ENCODE measurements at places on chromosomes 1 and 21. TPM values are rescaled to one million over a fixed set of nuclear protein-coding genes. Genes with fewer than 3 reads are reported as not detected.
A peak's percentile ranks its signal among the peaks of the same experiment; 100 is the strongest.

The DNAH14 gene
- total RNA-seq, result 14.9 TPM

The GRIK3 gene
- total RNA-seq, result not detected

The ZFP69 gene
- total RNA-seq, result 2.8 TPM

DNA sequence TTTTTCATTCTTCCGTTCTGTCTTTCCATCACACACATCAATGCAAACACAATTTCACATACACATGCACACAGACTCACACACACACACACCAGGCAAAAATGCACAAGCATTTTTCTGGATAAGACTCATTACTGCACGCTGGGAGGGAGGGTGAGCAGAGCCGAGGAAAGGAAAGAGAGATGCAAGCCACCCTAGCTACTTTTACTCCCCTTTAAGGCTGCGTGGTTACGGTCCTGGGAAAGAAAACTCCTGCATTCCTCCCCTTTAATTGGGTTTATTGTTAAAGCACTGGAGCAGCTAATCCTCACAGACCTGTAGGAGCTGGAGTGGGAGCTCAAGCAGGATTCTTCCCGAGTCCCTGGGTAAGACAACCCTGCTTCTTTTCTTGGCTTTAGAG, at the start of gene CAMK1G:
CAMK1G (plus strand) TSS at position 307 of the 400 bp plus-strand sequence. CDS start 11,270 bp downstream, outside the sequence.
- DNase-seq, result no peak

DNA sequence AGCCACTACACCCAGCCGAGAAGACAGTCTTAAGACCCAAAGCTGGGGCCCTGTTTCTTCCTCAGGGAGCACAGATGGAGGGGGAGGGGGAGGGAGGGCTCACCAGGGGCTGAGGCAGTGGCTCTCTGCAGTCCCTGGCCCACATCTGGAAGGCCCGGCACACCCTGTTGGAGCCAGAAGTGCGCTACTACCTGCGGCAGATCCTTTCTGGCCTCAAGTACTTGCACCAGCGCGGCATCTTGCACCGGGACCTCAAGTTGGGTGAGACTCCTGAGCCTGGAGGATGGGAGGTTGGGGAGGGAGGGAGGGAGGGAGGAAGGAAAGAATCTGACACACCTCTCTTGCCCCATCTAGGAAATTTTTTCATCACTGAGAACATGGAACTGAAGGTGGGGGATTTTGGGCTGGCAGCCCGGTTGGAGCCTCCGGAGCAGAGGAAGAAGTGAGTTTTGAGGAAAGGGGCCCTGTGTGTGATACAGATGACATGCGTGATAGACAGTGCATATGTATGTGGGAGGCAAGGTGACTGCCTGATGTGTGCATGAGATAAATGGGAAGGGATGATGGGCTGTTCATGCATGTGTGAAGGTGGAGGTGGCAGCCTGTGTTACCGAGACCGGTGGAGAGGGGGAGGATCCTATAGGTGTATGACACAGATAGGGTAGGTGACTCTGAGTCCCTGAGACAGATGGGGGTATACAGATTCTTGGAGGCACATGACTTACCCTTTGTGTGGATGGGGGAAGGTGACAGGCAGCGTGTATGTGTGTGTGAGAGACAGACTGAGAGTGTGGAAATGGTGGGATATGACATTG, 1.5 kb downstream of the PLK3 start:
- peak; percentile 67 for DNase-seq

DNA sequence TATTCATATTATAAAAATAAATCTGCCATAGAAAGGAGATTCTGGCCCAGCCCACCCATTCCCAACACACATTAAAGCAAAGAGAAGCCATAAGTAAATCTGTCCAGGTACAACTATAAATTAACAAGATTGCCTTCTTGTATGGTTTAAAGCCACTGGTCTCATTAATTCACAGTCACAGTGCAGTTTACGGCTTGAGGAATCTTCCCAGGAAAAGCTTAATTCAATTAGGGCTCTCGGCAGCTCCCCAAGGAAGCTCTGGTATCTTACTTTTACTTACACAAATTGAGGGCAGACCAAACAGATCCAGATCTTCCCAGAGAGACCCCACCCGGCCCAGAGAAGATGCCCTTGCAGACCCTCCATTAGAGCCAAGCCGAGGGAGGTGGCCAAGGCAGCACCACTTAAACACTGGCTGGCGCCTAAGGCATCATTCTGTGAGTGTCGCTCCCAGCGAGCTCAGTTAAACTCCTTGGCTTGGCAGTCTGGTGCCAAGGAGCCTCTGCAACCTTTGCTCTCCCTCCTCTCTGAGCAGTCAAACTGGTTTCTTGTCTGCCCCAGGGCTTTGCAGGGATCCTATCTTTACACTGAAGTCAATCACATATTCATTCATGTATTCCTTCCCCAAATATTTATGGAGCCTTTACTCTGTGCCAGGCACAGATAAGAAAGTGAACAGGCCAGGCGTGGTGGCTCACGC, 10.7 kb downstream of the SLC9A1 start:
- no peak for DNase-seq
